Kidney glomerular epithelial cell (primary cell): ENCODE measurements at places on chromosomes 1 and 21.
A peak's percentile ranks its signal among the peaks of the same experiment; 100 is the strongest.

DNA sequence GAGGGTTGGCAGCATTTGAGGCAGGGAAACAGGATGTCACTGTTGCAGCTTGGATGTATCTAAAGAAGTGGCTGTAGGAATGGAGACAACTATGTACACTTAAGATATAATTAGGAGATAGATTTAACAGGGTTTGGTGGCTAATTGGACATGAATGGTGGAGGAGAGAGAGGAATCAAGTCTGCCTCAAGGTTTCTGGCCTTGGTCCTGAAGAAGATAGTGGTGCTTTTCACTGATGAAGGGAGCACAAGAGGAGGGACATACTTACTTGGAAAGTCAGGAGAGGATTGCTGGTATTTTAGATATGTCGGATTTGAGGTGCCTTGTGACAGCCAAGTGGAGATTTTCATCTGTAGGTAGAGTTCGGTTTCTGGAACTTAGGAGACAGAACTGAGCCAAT is 123.9 kb downstream of the ST6GALNAC3 start:
- DNase-seq, result no peak

DNA sequence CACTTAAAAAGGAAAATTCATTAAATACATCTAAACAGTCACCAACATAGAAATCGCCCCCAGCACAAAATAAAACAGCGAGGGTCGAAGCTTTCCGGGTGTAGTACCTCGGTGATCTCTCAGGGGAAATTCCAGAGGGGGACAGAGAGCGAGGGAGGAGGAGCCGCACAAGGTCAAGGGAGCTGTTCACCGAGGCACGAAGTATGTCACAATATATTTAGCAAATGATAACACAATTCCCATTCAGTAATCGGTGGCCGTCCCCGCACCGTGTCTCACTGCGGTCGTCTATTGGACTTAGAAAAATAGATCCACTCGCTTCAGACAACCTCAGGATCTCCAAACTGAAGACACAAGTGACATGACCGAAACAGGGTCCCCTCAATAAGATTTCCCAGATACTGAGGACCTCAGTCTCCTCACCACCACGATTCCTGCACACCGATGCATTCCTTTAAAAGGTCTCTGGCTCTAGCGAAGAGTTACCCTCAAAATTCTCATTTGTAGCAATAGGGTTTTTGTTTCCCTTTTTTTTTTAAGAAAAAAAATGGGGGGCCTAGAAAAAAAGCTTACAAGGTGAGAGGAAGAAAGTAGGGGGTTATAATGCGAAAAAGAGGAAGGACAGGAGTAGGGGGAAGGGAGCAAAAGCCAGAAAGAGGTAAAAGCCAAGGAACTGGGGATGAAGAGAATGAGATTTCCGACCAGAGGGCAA is 1.1 kb downstream of the LPGAT1 start:
- DNase-seq, result peak; percentile 41

DNA sequence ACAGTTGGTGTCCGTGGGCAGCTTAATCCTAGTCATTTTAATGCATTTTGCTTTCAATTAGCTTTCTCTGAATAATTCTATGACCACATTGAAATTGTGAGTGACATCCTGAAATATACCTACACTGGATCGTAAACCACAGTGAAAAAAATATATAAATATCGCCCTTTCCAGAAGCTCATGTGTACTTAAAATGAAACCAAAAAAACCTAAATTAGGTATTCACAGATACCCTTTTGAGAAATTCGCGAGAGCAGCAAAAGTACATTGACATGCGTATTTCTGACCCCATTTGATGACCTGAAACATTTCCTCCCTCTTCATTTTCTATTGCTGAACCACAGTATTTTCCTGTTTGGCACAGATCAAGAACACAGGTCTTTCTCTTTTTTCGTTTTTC is 253.8 kb downstream of the LTN1 start:
- no peak for DNase-seq

DNA sequence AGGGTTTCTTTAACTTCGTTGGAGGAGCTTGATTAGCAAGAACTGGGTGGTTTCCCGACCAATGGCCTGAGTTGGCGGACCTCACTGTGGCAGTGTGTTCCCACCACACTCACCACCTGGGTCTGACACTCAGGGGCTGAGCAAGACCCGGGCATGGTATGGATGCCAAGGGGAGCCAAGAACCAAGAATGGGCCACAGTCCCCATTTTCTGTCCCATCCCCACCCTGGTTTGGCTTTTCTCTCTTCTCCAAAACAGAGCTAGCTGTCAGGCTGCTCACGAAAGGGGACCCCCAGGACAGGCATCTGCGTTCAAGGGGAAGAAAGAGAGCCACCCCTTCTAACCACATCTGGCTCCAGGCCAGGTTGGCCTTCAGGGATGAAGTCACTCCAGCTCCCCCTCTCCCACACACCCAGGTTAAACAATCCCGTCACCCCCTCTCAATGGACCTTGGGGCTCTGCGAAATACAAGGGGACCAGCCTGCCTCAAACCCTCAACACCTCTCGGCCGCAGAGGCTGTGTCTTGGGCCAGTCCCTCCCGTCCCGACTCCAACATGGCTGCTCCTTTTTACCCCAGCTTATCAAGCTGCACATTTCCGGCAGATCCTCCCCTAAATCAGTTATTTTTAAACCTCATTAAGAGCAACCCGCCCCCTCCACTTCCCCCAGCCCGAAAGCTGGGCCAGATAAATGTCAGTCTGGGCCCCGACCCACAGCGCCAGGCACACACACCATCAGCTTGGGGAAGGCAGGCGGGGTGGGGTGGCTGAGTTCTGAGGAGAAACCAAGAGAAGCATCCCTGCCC is 3.4 kb downstream of the TAGLN2 start:
- DNase-seq, result no peak

DNA sequence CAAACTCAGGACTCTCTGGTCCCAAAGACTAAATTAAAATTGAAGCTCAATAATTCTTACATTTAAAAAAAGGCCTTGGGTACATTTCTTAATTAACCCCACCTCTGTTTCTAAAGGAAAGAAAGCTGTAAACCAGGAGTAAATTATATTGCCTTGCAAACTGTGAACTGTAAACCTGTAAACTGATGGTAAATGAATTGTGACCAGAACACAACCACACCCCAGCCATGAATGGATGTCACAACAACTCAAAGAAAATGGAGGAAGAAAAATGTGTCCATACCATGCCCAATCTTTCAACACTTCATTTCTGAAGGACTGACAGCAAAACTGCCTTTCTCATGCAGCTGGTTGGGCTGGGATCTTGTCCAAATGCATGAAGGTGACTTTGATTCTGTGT is 171.3 kb upstream of the C1orf87 start:
- no peak for DNase-seq

DNA sequence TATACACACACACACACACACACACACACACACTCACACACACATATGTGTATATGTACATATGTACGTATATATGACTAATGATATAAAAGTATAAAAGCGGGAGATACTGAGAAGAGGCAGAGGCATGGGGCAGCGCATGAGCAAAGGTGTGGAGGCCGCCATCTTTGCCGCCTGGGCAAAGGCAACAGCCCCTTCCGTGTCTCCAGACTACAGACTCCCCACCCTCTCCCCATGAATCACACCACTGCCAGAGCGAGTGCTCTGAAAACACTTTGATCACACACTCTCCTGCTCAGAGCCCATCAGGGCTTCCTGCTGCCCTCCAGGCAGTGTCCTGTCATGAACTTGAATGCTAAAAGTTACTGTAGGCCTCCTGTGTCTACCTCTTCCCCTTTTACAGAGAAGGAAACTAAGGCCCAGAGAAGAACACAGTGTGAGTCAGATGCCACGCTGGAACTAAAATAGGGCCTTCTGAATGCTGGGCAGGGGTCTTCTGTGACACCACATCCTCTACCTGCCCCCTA is 54.7 kb upstream of the SSBP3 start:
- DNase-seq, result no peak

DNA sequence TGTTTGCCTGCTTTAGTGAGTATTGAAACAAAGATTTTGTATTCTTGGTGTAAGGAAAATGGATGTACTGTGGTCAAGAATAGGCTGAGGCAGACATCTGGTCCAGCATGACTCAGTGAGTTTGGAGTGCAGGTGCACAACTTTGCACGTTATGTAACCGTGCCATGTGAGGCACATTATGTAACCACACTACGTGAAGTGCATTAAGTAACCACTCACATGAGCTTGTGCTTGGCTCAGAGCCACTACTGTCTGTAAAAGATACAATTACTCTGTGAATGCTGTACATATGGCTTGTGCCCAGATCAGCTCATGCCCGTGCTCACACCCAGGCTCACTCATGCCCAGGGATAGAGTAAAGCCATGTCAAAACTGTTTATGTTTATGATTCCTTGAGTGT is 216.8 kb downstream of the CTH start:
- no peak for DNase-seq

GRCh38 chr1:4636186-4636585 is 18.2 kb upstream of the AJAP1 start:
- no peak for DNase-seq

- DNase-seq, result no peak
These were observed 82.1 kb downstream of the GFI1 start for GRCh38 chr1:92404661-92405060.

GRCh38 chr1:16147156-16147926 is 8.5 kb downstream of the EPHA2 start:
- no peak for DNase-seq

GRCh38 chr1:153390938-153391710 is at the start of gene S100A8:
S100A8 (minus strand) TSS chr1:153391073; CDS start chr1:153390535, 538 bp downstream.
- DNase-seq, result no peak

DNA sequence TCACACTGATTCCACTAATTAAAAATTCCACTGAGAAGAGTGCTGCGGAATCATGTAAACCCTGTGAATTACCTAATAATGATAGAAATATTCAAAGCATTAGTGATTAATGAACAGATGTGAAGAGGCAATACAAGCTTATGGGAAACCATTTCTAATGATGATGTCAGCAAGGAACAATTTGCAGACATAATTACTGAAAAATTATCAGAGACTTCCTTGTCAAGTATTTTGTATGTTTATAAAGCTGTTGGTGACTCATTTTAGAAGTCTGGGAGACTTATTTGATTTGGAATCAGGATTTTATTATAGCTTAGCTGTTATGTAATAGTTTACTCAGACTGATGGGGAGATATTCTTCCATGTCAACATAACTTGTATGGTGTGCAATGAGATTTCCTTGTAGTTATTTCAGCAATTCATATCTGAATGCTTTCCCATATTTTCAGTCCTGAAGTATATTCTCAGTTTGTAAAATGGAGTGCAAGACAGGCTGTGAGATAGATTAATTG is 135.5 kb downstream of the TGFB2 start:
- DNase-seq, result peak; percentile 62

DNA sequence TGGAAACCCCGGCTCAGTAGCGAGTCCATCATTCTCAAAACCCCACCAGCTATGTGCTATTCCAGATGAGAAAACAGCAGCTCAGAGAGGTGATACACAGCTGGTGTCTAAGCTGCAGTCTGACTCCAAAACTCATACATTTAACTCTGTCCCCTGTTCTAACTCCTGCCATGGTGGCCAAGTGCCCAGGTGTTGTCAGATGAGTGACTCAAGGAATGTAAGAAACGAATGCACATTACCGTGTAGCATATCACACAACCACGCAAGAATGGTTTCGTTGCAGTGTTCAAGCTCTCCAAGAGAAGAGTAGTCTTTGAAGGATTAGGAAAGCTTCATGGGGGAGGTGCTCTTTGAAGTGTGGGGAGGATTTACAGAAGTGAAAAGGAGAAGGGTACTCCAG is 4.7 kb upstream of the XKR8 start:
- no peak for DNase-seq

GRCh38 chr1:55006931-55007330 is 8.2 kb downstream of the BSND start:
- no peak for DNase-seq

DNA sequence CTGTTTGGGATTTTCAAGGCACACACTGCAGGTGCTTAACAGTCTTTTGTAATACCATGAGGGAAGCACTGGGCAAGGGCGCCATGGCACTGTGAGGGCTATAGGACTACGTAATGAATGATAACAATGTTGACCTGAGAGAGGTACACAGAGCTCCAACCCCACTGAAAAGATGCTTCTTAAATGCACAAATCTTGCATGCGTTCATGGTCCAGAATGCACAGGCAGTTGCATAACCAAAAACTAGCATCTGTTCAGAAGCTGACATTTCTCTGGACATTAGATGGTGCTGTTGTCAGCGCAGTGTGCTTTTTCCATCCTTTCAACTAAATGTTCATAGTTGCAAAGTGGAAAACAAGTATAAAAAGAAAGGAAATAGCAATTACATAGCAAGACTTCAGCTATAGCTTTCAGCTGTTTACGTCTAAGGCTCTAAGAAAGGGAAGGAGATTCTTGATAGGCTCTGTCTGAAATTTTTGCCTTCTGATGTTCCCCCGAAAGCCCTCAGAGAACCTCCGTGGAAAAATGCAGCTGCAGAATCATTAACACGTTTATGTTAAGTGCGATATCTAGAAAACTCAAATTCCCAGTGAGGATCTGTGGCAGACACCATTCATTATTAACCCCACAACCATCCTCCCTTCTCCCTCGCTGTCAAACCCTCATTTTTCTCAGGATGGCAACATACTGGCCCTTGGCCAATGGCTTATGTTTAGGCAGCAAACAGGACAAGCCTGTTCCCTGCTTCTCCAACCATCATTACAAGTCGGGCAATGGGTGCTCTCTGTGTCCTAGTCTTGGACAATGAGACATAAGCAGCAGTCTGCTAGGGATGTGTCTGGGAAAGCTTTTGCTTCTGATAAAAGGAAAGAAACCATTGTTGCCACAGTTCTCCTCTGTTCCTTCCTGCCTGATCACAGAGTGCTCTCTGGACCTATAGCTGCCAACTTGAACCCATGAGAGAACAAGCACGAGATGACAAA is 8.2 kb upstream of the TARBP1 start:
- peak; percentile 73 for DNase-seq

- no peak for DNase-seq
These were observed 529.3 kb downstream of the MATN1 start for GRCh38 chr1:30194046-30194619.
